ENCODE measurements at places on chromosomes 16 and 17.

DNA sequence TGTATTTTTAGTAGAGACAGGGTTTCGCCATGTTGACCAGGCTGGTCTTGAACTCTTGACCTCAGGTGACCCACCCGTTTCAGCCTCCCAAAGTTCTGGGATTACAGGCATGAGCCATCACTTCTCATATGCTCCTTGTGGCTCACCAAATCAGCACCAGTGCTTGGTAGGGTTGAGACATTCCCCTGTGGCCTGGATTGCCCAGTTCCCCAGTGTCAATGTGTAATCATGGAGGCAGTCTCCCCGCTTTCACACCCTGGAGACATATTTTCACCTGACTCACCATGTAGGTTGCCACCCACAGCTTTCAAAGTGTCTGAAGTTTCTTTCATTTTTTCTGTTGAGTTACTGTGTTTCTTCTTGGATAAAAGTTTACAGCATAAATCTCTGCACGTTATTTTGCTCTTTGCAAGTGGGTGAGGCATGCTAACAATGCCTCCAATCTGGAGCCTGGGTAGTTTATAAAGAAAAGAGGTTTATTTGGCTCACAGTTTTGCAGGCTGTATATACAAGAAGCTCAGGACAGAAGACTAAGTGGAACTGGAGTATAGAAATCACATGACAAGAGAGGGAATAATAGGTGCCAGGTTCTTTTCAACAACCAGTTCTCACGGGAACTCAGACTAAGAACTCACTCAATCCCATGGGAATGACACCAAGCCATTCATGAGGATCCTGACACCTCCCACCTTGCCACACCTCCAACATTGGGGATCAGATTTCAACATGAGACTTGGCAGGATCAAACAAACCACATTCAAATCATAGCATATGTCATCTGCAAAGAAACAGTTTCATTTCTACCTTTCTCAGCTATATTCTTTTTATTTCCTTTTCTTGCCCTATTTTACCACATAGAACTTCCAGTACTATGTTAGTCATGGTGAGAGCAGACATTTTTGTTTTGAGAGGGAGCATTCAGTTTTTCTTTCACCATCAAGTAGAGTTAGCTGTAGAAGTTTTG lies 113.2 kb downstream of the PHKB start:
- DNase-seq, result peak; percentile 32

DNA sequence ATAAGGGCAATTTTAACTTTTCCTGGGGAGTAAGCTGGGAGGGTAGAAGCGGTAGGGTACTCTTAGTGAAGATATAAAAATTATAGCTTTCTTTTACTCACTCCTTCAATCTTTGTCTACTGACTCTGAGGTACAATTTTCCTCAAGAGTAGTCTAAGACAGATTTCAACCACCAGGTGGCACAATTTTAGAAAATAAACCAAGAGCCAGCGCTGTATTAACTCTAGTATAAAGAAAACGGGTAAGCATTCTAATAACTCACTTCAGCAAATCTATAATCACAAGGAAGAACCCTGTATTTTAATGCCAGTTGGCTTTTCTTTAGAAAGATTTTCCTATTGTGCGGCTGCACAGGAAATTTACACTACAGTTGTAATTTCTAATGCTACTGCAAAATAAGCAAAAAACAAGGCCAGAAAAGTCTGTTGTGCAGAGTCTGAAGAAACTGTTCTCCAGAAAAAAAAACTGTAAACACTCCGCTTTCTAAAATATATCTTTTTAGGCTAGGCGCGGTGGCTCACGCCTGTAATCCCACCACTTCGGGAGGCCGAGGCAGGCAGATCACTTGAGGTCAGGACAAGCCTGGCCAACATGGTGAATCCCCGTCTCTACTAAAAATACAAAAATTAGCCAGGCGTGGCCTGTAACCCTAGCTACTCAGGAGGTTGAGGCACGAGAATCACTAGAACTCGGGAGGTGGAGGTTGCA lies 1.9 kb downstream of the CMC2 start:
- peak; percentile 60 for DNase-seq

- no peak for DNase-seq
Measured at GRCh38 chr17:39173526-39174274, 7.7 kb upstream of the ARL5C start.

- DNase-seq, result no peak
Measured at GRCh38 chr17:69874175-69874670, 200.8 kb upstream of the KCNJ16 start.

- DNase-seq, result no peak
Measured at GRCh38 chr17:6556121-6557039, at the start of gene PITPNM3. Gene PITPNM3 (minus strand): TSS chr17:6556555. CDS start chr17:6556406, 149 bp downstream.

- DNase-seq, result no peak
Measured at GRCh38 chr16:84687715-84688114, 12.1 kb upstream of the USP10 start.

DNA sequence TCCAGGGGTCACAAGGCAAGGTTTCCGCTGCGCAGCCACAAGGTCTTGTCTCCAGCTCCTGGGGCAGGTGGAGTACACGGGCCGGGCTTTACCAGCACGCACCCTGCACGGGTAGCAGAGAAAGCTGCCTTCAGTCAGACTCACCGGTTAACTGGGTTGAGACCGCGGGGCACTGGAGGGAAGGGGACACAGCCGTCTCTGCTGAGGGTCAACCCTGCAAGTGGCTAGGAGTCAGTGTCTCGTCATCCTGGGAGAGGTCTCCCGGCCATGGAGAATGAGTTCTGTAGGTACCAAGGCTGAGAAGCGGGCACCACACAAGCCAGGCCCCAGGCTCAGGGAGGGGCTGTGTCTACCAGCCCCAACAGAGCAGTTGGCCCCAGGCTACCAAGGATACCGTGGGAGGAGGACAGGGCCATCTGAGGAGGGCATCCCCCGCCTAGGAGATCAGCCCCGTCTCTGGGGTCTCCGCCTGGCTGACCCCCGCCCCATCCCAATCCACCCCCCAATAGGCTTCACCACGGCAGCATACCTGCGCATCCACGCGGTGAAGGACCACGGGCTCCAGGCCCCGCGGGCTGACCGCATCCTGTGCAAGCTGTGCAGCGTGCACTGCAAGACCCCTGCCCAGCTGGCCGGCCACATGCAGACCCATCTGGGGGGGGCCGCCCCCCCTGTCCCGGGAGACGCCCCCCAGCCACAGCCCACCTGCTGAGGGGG lies 2.8 kb upstream of the PRRT2 start:
- no peak for DNase-seq

DNA sequence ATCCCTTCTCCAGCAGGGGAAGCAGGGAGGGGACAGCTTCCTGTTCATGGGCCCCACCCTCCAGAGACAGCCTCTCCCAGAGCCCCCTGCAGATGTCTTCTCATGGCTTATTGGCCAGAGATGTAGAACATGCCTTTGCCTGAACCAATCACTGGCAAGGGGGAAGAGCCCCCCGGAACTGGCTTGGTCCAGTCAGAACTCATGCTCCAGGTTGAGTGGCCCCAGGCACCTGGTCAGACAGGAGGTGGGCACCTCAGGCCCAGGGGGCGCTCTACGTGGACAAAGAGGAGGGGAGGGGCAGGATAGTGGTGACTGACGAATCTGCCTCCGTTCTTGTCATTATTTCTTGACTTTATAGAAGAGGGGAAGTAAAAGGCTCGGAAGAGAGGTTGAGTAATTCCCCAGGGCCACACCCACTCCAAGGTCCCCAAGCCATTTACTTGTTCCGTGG lies 23.6 kb downstream of the RAB11FIP4 start:
- no peak for DNase-seq

DNA sequence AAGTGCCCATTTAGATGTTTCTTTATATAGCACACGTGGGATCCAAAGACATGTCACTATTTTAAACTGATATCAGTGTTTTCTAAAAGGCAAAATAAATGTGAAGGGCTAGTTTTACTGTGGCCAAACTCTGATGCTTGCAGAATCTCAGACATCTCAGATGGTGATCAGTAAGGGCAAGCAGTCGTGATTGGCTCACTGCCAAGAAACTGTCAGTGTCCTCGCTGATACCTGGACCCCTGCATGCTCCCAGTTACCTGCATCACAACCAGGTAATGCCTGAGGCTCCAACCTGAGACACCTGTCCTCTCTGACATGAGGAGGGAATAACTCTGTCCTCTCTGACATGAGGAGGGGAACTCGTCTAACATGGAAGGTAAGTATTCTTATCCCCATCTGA lies 114.0 kb downstream of the SPECC1 start:
- DNase-seq, result no peak

GRCh38 chr17:14688134-14688533 lies 387.3 kb downstream of the HS3ST3B1 start:
- no peak for DNase-seq

DNA sequence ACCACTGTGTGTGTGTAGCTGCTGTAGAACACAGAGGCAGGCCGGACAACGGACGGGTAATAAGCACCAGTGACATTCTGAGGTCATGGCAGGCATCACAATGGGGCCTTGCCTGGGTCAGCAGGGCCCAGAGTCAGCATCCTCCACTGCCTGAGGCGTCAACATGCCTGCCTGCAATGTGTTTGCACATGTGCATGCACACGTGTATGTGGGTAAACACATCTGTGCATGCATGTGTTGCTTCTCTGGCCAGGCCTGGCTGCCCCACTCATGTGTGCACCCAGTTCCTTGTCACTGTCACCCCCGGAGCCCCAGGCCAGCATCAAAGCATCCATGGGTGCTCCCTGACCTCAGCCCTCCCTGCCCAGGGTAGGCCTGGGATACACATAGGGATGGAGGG lies 43.3 kb downstream of the LGALS9 start:
- DNase-seq, result no peak

GRCh38 chr17:44283344-44284023 lies 15.5 kb upstream of the SLC4A1 start:
- DNase-seq, result no peak

DNA sequence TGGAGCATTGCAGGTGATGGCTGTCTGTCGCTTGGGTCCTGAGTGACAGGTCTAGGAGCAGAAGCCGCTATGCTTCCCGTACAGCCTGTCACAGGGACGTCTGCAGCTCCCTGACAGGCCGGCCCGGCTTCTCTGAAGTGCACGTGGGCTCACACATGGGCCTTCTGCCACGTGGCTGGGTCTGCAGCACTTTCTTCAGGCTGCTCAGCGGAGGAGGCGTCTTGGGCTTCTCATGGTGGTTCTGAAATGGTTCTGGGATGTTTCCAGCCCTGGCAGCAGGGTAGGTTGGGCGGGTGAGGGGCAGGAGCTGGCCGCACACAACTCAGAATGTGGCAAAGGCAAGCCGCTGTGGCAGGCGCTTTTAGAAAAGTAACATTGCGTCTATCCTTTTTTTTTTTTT lies 80.3 kb upstream of the ZNF750 start:
- no peak for DNase-seq

- no peak for DNase-seq
Measured at GRCh38 chr17:6867849-6868248, 36.3 kb upstream of the TEKT1 start.

DNA sequence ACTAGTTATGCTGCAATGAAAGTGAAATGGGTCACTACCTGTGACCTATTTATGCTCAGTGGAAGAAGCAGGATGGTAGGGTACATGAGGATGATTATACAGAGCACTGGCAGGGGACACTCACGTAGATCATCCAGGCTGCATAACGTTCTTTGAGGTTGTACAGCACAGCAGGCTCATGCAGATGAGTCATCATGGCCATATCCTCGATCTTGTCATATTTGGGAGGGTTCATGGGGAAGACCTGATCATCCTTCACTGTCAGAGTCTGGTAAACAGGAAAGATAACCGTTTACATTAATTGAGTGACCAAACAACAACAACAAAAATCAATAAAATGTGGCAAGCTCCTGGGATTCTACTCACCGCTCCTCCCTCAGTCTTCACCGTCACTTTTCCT lies 2.1 kb downstream of the MYH2 start:
- no peak for DNase-seq

GRCh38 chr17:73639322-73639721 lies 4.9 kb downstream of the SDK2 start:
- no peak for DNase-seq

- DNase-seq, result no peak
Measured at GRCh38 chr16:27462846-27463682, 61.1 kb downstream of the IL21R start.

- DNase-seq, result no peak
Measured at GRCh38 chr17:4333041-4333440, 33.4 kb downstream of the UBE2G1 start.

- DNase-seq, result no peak
Measured at GRCh38 chr17:80501741-80502577, 25.6 kb upstream of the NPTX1 start.

GRCh38 chr16:88502371-88502770 lies 49.3 kb downstream of the ZFPM1 start:
- no peak for DNase-seq

DNA sequence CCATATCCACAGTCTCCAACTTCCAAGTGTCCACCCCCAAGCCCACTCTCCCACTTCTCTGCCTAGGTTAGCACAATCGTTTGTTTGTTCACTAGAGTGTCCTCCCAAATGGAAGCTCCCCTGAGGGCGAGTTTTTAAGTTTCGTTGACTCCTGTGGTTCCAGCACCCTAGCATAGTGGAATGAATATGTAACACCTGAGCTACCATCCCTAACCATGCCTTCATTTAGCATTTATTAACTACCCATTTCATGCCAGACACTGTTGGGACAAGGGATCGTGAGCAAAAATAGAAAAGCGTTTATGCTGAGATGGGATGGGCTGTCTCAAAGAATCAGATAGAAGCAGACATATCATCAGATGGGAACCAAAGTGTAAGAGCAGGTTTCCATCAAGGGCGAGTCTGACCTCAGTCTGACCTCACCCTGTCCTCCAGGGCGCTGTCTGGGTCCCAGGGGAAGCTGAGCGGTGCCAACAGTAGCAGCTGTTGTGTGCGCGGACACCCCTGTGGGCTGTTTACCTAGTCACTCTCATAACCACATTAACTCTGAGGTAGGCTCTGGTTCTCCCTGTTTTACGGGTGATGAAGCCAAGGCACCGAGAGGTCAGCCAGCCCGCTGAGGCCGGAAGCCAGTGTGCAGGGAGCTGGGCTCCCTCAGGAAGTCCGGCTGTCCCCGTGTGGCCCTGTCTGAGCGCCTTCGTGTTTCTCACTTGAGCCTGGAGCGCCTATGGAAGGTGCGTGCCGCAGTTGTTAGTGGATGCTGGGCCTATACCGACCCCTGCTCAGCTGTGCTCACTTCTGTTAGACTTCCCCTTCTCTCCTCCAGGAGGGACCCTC lies 6.2 kb downstream of the CNP start:
- DNase-seq, result no peak
